ENCODE measurements at places on chromosomes 16 and 17.

GRCh38 chr17:79841369-79842135 is 2.3 kb upstream of the CBX4 start:
- DNase-seq = no peak

DNA sequence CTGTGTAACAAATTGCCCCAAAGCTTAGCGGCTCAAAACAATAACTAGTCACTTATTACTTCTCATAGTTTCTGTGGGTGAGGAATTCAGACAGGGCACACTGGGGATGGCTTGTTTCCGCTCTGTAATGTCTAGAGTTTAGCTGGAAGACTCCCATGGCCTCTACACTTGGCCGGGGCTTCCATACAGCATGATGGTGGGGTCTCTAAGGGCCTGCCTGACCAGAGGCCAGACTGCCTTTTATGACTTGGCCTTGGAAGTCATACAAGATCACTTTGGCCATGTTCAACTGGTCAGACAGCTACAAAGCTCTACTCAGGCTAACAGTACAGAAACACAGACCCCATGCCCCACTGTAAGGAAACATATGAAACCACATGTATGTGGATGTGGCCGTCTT is 8.2 kb downstream of the GLP2R start:
- no peak for DNase-seq

GRCh38 chr16:69490707-69491324 is 66.4 kb downstream of the CYB5B start:
- DNase-seq = no peak

DNA sequence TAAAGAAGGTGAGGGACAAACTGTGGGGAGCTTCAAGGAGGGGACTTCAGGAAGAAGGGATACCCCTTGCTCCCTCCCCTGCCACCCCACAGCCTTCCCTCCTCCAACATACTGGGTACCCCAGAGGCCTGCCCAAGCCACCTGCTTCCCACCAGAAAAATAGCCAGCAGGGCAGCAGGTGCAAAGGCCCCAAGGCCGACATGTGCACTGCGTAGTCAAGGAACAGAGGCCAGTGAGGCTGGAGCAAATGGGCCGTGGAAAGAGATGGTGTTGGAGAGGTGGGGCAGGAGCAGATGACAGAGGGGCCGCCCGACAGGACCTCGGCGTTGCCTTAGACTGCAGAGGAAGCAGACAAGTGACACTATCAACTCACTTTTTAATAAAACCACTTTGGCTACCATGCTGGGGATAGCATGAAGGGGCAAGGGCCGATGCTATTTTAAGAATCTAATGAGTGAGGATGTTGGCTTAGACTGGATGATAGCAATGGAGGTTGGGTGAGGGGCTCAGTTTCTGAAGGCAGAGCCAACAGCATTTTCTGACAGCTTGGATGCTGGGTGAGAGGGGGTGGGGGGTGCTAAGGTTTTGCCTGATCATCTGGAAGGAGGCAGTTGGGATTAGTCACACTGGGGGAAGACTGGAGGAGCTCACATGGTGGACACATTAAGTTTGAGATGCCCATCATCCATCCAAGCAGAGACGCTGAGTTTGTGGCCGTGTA is 72.8 kb upstream of the TOB1 start:
- no peak for DNase-seq

DNA sequence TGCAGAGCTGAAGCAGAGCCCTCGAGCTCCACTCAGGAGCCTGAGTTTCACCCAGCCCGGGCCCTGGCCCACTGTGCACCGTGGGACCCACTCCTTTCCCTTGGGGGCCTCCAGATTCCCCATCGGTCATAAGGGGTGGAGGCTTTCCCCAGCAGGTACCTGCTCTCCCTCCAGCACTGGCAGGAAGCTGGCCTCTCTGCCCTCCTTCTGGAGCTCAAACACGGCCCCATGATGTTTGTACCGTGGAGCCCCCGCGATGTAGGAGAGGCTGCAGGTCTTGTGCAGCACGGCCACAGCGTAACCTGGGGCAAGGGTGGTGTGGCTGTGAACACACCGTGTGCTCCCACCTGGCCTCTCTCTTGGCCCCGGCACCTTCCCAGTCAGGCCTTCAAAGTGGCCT is 29.9 kb downstream of the HASPIN start:
- no peak for DNase-seq

DNA sequence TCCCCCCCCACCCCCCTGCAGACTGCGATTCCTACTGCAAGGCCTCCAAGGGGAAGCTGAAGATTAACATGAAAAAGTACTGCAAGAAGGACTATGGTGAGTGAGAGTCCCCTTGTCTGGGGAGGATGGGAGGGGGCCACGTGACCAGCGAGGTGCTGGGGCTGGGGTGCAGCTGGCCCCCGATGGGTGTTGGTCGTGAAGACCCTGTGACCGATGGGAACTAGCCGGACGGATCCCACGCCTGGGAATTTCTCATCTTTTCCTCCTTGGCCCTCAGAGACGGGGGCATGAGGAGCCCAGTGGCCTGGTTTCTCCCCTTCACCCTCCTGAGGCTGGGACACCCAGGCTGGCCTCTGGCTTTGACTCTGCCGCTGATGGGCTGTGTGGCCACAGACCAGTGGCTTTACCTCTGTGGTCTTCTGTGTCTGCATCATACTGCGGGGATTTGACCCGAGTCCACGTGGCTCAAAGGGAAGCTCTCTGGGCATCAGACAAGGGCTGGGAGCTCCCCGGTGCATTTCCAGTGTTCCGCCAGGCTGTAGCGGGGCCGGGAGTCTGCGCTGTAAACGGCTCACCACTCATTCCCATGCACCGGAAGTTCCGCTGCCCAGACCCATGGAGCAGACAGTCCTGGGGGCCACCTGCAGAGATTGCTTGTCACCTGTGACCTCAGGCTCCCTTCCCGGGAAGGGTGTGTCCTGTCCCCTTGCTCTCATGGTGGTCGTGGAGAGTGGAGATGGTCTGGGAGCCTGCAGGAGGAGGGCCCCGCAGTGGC is 200.0 kb downstream of the NTN1 start:
- DNase-seq = no peak

GRCh38 chr17:1002412-1002753 is 5.5 kb downstream of the TIMM22 start:
- no peak for DNase-seq

DNA sequence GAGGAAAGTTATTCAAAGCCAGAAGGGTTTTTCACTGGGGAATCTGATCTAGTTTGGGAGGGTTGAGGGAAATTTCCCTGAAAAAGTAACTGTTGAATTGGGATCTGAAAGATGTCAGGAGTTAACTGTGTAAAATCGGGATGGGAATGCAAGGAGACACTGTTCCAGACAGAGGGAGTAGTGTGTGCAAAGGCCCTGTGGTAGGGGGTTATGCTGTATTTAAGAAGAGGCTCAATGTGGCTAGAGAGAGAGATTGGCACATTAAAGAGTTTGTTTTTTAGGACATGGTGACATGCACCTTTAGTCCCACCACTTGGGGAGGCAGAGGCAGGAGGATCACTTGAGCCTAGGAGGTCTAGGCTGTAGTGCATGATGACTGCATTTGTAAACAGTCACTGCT is 16.9 kb downstream of the CDH3 start:
- no peak for DNase-seq

DNA sequence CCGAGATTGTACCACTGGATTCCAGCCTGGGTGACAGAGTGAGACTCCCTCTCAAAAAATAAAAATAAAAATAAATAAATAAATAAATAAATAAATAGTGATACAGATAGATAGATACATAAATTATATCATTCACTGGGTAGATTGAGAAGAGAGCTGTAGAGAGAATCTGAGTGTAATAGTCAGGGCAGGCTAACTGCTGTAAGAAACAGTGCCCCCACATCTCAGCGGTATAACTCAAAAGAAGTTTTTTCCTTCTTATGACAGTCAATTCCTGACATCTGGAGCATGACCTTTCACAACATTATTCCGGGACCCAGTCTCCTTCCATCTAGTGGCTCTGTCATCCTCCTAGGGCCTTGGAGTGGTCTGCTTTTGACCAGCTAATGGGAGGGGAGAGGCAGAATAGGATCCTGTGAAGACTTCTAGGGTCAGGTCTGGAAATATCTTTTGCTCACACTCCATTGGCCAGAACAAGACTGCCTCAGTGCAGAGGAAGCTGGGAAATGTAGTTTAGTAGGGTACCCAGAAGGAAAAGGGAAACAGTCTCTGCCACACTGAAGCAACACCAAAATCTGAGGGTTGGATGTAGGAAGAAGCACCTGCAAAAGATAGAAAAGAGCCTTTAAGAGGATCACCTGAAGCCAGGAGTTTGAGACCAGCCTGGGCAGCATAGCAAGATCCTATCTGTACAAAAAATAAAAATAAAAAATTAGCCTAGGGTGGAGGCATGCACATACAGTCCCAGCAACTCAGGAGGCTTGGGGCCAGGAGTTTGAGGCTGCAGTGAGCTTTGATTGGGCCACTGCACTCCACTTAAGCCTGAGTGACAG is 3.0 kb upstream of the QPRT start:
- no peak for DNase-seq

- DNase-seq = no peak
These were observed 108.8 kb downstream of the CCDC182 start for GRCh38 chr17:57636274-57636673.

DNA sequence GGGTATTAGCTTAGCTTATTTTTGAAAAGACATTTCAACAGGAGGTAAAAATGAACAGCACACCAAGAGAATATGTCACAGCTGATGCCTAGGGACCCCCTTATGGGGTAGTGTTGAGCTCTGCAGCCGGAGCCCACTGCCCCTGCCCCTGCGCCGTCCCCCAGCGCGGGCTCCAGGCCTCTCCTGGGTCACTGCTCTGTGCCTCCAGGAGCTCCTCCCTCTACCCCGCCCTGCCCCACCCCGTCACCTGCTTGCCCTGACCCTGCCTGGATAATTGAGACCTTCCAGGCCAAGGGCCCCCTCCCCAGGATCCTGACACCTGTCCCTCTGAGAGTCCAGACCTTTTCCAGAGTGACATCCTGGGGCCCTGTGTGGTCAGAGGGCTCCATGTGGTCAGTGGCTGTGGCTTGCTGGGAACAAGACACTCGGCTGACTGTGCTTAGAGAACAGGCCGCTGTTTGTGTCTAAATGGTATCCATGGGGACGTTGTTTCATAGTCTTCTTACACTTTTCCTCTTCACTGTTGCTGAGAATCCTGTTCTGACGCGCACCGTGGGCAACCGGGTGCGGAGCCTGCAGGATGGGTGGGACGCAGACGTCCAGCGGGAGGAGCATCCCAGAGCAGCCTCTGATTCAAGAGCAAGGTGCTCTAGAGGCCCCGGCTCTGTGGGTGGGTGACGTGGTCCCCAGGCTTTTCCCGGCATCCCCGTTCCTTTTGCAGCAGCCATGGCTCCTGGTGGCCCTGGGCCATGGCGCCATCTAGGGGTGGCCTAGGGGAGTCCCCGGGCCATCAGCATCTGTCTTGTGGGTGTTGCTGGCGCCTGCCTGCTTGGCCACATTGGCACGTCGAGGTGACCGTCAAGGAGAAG is 20.0 kb upstream of the WFIKKN1 start:
- DNase-seq = no peak

- DNase-seq = no peak
These were observed 39.7 kb downstream of the ERCC4 start for GRCh38 chr16:13959626-13960025.

GRCh38 chr17:72989074-72989610 is 103.3 kb downstream of the SLC39A11 start:
- DNase-seq = no peak

DNA sequence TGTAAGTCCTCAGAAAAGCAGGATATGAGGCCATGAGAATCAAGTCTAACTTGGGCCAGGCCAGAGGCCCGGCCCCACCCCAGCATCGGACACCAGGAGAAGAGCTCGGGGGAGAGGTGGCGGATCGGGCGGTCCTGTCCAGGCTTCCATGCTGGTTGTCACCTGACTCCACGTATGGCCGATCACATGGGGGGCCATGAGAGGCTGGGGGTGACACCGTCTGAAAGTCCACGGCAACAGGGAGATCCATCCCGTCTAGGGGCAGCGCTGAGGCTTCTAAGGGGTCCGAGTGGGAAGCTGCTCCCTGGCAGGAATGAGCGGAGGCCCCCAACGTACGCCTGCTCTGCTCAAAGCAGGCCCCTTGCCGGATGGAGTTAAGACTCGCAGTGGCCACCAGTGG is 25.8 kb downstream of the ENGASE start:
- no peak for DNase-seq

DNA sequence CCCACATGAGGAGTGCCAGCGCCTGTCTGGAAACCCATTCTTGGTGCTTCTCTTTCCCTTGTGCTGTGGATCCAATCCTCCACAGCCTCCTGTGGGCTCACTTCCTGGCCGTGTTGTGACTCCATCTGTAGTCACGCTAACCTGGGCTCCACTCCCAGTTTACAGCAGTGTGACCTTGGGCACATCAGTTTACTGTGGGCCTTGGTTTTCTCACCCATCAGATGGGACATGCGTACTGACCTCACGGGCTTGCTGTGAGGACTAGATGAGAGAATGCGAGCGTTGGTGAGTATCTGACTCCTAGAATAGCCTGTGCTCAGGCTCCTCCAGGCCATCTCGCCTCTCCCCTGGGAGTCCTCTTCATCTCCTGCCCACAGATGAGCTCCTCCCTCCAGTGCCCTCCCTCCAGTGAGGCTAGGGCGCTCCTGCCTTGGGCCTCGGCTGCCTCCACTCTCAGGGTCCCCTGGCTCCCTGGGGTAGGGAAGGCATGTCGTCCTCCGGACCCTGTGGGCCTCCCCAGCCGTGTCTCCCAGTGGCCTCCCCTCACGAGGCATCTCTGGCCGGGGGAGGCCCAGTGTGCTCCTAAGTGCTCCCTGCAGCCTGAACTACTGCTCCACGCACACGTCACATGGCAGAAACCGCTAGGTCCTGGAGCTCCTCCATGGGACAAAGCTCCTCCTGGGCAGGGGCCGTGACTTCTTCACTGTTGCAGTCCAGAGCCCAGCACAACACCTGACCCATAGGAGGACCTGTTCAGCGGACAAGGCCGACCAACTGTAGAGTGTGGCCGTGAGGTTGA is 5.2 kb upstream of the FOXJ1 start:
- no peak for DNase-seq

GRCh38 chr17:44914148-44914547 is 1.2 kb downstream of the GFAP start:
- no peak for DNase-seq

GRCh38 chr16:8682551-8683259 is 8.3 kb downstream of the ABAT start:
- DNase-seq = no peak

GRCh38 chr17:15480204-15480603 is 12.8 kb upstream of the CDRT4 start:
- DNase-seq = no peak

GRCh38 chr17:18241229-18241871 is 15.9 kb downstream of the LLGL1 start:
- DNase-seq = no peak

GRCh38 chr16:9541723-9542122 is 450.3 kb downstream of the HAPSTR1 start:
- DNase-seq = no peak

GRCh38 chr17:42392692-42393415 is 4.6 kb upstream of the STAT3 start:
- DNase-seq = no peak

GRCh38 chr16:83701494-83701893 is 106.3 kb upstream of the HSBP1 start:
- DNase-seq = no peak

DNA sequence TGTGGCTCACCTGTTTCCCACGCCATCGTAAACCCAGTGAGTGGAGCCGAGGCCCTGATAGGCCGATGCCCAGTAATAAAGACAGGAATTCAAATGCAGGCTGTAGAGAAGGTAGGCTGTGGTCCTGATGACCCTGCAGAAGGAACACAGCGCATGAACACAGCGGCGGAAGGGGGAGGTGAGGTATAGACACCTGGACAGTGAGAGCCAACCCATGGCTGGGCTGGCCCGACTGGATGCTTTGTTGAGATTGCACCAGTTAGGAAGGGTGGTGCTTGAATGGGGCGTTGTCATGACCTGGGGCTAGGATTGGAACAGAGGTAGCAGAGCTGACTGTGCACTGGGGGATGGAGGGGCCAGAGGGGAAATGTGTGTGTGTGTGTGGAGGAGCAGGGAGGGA is 59.2 kb downstream of the CNGB1 start:
- DNase-seq = no peak

All from NCI-H1092 (cell line).